ENCODE measurements at places on chromosomes 4 and X.

DNA sequence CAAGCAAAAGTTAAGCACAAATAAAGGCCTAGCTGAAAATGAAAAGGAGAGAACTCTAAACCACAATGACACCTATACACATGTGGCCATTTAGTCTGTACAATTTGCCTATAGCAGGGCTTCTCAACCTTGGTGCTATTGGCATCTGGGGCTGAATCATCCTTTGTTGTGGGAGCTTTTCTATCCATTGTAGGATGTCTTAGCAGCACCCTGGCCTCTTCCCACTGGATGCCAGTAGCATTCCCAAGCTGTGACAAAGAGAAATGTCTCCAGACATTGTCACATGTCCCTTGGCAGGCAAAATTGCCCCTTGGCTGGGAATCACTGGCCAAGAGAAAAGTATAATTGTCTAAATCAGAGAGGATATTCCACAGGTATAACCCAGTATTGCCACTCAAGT is 13.5 kb upstream of the PRPS2 start:
- DNase-seq = no peak

DNA sequence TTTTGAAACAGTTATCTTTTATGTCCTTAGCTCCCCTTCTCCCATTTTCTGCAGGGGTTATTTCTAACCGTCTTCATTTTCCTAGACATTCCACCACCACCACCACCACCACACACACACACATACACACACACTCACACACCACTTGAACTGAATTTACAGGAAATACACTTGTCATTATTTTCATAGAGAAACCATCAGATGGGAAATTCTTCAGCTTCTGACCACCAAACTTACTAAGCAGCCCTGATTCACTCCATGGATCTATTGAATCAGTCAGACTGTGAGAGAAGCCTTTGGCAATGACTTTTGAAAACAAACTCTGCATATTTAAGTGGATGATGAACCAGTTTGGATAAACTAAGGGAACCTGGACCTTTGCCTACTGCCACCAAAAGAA is 210.1 kb upstream of the NHS start:
- DNase-seq = no peak

DNA sequence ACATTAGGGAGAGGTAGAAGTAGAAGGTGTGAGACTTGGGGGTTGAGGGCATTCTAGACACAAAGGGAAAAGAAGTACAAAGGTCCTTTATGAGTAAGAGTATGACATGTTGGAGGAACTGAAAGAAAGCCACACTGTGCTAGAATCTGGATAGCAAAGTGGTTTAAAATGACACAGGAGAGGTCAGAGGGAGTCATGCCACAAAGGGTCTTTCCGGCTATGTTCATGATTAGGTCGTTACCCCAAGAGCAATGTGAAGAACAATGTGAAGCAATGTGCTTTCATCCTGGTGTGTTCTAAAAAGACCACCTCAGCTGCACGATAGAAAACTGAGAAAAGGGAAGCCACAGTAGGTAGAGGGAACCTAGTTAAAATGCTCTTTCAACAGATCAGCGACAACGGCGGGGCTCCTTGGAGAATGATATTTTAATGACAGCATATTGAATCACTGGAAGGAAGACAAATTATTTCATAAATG is 29.2 kb downstream of the SMIM14 start:
- DNase-seq = no peak

DNA sequence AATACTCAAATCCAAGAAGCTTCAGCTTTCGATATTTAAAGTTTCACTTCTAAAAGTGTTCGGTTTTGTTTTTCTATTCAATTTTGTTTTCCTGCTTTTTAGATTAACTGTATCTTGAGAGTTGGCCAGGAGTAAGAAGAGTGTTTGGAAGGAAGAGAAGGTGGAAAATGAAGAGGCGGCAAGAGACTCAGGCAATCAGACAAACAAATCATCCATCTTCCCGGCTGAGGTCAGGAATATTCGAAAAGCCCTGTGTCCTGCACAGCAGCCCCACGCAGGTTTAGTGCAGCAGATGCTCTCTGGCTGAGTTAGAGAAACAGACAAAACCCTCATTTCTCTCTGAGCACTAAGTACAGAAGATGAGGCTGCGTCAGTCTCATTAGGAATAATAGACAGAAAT is 330.3 kb upstream of the NOCT start:
- DNase-seq = no peak

DNA sequence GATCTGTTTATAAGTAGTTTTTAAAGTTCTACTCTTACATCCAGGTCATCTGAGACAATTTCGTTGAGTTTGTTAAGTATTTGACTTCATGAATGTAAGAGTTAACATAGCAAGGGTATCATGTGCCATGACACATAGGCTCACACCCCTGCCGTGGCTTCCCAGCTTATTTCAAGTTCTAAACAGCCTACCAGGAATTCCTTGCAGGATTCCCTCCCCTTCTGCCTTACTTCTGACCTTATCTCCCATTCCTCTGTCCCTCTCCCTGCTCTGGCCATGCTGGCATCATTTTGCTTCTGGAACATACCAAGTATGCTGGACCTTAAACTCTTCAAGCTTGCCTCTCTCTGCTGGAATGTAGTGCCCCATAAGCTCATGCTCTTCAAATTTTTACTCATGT is 369.9 kb upstream of the PCDH7 start:
- no peak for DNase-seq

GRCh38 chr4:137535718-137536117 is 3.4 kb upstream of the PCDH18 start:
- no peak for DNase-seq

DNA sequence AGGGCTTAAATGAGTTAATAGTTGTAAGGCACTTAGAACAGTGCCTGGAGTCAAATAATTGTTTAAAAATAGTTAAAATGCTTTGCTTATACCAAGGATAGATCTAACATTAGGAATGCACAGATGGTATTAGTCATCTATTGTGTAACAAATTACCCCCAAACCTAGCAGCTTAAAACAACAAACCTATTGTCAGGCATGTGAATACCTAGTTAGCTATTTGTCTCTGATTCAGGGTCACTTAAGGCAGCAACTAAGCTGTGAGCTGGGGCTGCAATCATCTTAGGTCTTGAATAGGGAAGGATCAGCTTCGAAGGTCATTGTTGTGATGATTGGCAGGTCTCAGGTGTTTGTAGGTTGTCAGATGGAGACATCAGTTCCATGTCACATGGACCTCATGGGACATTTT is 42.4 kb upstream of the AGA start:
- no peak for DNase-seq

GRCh38 chrX:115339441-115340025 is 50.0 kb downstream of the LUZP4 start:
- DNase-seq = no peak

DNA sequence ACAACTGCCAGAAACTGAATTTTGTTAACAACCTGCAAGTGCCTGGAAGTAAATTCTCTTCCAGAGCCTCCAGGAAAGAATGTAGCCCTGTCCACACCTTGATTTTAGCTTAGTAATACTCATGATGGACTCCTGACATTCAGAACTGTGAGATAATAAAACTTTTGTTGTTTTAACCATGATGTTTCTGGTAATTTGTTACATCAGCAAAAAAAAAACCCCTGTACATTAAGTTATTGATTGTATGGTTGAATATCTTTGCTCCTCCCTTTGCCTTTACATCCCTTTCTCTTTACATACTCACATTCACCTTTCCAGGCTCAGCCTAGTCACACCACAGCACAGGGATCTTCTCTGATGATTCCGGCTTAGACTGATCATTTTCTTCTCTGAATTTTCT is 881.8 kb upstream of the GRID2 start:
- DNase-seq = no peak

DNA sequence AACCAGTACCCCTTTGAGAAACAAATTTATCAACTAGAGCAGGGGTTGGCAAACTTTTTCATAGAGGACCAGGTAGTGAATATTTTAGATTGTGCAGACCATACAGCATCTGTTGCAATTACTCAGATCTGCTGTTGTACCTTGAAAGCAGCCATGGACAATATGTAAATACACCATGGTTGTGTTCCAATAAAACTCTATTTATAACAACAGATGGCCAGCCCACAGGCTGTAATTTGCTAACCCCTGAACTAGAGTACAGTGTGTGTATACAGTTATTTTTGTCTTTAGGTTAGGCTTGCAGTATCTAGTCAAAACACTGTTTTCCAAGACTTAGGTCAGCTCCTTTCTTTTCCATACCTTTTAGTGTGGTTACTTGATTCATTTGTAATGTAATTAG is 54.4 kb downstream of the PHKA1 start:
- DNase-seq = no peak

DNA sequence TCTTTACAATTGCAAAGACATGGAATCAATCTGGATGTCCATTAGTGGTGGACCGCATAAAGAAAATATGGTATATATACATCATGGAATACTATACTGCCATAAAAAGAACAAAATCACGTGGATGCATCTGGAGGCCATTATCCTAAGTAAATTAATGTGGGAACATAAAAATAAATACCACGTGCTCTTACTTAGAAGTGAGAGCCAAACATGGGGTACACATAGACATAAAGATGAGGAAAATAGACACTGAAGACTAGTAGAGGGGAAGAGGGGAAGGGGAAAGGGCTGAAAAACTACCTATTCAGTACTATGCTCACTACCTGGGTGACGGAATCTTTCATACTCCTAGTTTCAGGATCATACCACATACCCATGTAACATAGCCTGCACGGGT is 179.3 kb upstream of the TECRL start:
- no peak for DNase-seq

DNA sequence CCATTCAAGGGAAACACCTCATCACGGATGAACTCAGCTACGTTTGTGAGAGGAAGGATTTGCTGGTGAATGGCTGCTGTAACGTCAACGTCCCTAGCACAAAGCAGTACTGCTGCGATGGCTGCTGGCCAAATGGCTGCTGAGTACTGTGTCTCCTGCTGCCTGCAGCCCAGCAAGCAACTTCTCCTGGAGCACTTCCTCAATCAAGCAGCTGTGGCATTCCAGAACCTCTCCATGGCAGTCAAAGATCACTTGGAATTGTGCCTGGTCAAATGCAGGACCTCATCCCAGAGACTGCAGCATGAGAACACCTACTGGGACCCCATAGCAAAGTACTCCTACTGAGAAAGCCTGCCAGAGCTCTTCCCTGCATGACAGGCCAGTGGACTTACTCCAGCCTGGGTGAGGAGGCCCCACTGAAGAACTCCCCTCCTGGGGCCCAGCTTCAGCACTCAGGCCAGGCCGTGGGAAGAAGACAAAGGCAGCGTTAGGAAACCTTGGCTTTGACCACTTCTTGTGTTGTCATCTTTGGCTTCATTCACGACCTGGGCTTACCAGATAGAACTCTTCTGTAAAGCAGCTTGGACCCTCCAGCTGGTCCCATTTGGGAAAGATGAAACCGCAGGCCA is 244.3 kb downstream of the RBMX2 start:
- no peak for DNase-seq

DNA sequence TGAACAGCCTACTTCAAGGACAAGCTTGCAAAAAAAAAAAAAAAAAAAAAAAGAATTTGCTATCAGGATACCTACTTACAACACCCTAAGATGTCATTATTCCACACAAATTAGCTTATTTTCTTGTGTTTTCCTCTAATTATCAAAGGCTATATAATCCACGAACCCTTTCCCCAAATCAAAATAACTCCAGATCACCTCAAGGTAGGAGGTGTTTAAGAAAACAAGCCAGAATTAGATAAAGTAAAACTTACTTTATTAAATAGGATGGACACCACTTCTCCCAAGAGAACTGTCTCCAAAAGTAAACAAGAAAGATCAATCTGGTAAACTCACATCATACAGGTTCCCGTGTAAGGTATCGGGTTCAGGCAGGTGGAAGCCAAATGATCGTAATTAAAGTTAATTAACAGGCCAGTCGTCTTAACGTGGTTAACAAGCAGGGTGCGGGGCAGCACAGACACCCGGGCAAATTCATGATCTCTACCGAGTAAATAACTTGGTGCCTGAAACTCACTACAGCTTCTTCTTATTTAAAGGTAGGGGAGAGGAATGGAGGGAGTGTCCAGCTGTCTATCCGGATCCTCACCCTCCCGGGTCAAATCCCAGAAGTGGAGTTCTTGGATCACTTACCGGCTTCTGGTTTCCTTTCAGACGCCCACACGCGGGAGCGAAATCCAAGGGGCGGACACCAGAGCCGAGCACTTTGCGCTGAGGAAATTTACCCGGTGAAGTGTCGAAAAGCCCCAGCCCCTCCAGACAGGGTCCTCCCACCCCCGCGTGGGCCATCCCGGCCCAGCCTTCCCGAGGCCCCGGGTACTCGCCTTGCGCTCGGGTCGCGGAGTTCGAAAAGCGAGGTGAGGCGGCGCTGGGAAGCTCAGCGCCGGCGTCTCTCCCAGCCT is 708 bp downstream of the ARAP2 start:
- peak; percentile 63 for DNase-seq

DNA sequence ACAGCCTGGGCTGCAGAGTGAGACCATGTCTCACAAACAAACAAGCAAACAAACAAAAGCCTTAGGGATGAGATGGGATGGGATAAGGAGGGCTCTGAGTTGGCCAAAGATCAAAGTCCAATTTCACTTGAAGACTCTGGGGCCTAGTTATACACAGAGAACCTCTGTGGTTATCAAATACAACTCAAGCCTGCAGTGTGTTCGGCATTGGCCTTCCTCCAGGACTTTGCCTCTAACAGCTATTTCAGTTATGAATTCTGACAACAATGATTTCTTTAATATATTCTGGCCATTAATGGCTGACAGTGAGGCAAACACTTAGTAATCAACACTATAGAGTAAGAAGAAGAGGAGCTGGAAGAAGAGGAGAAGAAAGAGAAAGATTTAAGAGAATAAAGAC is 171.1 kb downstream of the PDGFRA start:
- DNase-seq = no peak

- DNase-seq = no peak
Measured at GRCh38 chr4:54882616-54883015, 224.9 kb downstream of the KIT start.

GRCh38 chr4:48571471-48571870 is 81.4 kb downstream of the ZAR1 start:
- no peak for DNase-seq

Measured in stimulated activated naive CD8-positive, alpha-beta T cell treated with anti-CD3 and anti-CD28 coated beads, Interleukin-15, Interleukin-2, amounts not matched to agents 100 U/mL and 50 U/mL, for 24 hours (primary cell).